T-helper 2 cell (primary cell): ENCODE measurements at places on chromosomes 11 and 22.

DNA sequence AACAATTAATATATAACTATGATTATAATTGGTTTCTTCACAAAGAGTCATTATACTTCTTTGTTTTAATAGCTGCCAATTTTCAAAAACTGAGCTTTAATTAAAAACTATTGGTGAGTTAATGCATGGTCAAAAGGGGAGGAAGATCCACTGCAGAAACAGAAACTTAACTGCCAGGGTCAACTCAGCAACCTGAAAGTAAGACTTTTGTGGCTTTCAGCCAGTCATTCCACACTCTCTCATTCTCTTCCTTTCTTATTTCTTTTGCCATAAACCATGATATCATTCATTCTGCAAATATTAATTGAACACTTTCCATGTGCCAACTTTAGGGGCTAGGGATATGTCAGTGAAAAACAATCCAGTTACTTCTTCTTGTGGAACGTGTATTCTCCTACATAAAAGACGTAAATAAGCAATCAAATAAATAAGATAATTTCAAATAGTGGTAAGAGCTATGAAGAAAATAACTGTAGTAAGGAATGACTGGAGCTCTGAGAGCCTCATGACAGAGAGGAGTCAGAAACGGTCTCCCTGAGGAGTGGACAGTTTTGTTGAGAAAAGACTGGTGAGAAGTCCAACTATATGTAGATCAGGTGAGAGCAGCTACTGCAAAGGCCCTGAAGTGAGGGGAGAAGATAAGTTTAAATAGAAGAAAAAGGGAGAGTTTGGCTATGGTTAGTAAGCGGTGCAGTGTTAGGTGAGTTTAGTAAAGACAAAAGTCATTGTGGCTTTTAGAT, 130.5 kb downstream of the GRIA4 start:
- no peak for DNase-seq

DNA sequence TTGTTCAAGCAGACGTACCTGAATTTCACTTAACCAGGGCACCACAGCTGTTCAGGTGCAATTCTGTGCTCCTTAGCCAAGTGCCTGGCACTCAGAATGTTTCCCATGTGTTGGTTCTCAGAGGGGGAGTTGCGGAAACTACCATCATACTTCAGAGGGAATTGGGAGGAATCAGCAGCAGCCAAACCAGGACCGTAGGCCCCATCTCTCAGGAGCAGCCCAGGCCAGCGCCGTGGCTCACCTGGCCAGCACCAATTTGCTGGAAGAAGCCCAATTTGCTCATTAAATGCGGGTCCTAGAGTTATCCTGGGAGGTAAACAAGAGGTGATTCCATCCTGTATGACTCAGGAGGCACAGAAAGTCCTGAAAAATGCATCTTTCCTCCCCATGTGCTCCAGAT, 435.4 kb downstream of the BRD1 start:
- DNase-seq = no peak

GRCh38 chr11:250740-251299, 14.0 kb downstream of the PSMD13 start:
- DNase-seq = peak; percentile 68

DNA sequence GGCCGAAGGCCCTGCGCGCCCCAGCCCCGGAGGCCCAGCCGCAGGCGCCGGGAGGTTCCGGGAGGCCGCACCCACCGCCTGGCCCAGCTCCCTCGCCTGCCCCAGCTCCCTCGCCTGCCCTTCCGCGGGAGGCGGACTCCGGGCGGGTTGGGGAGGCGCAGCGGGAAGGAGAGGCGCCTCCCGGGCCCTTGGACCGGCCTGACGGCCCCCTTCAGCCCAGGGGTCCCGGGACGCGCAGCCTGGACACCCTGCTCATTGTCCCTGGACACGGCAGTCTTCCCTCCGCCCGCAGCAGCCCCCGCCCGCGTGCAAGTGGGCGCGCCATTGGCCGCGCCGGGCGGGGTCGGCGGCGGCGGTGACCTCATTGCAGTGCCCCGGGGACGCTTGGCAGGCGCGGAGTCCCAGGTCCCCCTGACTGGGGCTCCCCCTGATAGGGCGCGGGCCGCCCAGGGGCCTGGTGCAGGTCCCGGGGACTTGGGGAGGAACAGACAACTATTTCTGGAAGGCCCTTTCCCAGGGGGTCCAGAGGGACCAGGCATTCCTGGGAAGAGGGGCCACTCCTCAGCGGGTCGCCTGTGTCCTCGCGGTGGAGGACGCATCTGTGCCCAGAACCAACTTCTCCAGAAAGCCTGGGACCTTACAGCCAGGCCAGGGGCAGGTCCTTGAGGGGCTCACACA, 501 bp downstream of the CD151 start:
- DNase-seq = no peak

DNA sequence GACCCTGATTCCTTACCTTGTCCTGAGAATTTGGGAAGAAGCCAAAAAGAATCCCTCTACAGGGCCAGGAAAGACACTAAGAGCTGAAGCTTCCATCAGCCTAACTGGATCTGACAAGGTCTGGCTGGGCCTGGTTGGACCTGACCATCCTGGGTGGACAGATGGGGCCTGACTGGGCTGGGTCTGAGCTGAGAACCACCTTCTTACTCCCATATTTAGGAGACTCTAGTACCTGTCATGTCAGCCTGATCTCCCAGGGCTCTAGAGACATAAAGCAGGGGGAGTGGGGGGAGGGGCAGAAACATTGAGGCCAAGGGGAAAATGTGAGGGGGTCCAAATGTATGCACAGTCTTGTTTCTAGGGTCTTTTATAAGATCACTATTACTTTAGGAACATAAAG, 129.9 kb downstream of the BUD13 start:
- no peak for DNase-seq
